Left kidney (tissue), 8 donors: ENCODE measurements at places on chromosomes 11 and 22. TPM values are rescaled to one million over a fixed set of nuclear protein-coding genes. Genes with fewer than 3 reads are reported as not detected.

CRYBB3 gene
- polyA plus RNA-seq = 0.27 TPM

RFPL1 gene
- polyA plus RNA-seq = 0.81 TPM

FGF19 gene
- polyA plus RNA-seq = 0.67 TPM

FOLR2 gene
- polyA plus RNA-seq = 8.7 TPM
